NCI-H1092 treated with DMSO at 0.1 percent for 48 hours (cell line): ENCODE measurements at places on chromosomes 2 and 18.
A peak's percentile ranks its signal among the peaks of the same experiment; 100 is the strongest.

- DNase-seq, result no peak
Observed at GRCh38 chr2:98454500-98455235, 10.0 kb downstream of the INPP4A start.

- DNase-seq, result no peak
Observed at GRCh38 chr2:208250388-208250787, 4.5 kb downstream of the IDH1 start.

DNA sequence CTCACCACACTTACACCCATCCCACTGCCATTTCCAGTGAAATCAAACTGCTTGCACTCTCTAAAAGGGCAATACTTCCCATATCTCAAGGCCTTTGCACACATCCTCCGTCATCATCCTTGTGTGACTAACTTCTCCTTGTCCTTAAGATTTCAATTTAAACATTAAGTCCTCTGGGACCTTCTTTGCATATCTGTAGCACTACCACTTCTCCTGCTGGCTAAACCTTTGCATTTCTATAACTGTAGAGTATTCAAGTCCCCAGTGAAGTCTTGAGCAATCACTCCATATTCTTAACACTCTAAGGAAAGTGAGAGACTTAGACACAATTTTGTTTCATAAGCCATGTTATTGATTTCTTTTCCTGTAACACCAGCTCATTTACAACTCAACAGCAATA, 136.8 kb upstream of the EPHA4 start:
- no peak for DNase-seq

GRCh38 chr2:71327916-71328315, 3.7 kb upstream of the ZNF638 start:
- DNase-seq, result no peak

DNA sequence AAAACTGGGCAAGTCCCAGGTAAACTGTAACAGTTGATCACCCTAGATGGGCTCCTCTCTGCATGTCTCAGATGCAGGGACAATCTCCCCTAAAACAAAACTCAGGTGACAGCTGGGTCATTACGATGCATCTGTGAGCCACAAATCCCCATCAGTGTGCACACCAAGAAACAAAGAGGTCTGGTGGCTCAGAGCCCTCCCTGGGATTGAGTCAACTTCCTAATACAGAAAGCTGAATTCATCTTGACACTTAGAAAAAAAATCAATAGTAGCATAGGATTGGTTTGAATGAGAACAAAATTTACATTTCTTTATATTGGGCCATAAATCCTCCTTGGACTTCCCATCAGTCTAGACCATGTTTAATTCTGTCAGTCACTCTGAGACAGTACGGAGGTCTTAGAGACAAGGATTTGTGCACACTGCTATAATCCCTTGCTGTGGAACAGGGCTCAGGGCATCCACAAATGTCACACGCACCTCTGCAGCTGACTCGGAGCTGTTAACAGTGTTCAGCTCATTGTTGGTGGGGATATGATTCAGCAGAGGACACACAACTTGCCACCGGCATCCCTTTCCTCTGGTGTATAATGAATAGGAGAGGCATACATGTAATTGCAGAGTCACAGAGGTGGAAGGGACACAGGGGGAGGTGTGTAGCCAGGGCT, 44.5 kb upstream of the DAPL1 start:
- DNase-seq, result no peak

- DNase-seq, result no peak
Observed at GRCh38 chr2:819121-819520, 131.5 kb upstream of the SNTG2 start.

GRCh38 chr2:39437522-39438296, 624 bp upstream of the MAP4K3 start:
- DNase-seq, result peak; percentile 58

GRCh38 chr2:200670313-200670712, 84.5 kb downstream of the AOX1 start:
- DNase-seq, result no peak

GRCh38 chr2:26432859-26433258, 31.1 kb downstream of the DRC1 start:
- DNase-seq, result no peak

- DNase-seq, result no peak
Observed at GRCh38 chr2:224039770-224040440, 819 bp upstream of the SERPINE2 start.

- DNase-seq, result no peak
Observed at GRCh38 chr2:240893363-240893844, 2.6 kb downstream of the MAB21L4 start.

- DNase-seq, result no peak
Observed at GRCh38 chr18:7319161-7319560, 88.3 kb downstream of the LRRC30 start.

DNA sequence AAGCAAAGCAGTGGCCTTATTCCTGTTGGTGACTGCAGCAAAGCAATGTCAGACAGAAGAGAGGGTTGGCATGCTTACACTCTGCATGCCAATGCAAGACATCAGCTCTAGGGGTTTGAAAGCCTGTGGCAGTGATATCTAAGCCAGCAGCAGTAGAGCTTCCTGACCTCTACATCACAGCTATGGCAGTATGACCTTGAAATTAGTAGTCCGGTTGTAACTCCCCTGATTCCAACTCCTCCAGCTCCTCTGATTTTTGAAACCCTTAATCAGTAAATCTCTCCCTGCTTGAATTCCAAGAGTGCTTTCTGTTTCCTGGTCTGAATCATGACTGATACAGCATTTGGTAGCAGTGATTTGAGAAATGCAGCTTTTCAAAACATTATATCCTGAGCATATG, 60.0 kb upstream of the LRP1B start:
- no peak for DNase-seq

DNA sequence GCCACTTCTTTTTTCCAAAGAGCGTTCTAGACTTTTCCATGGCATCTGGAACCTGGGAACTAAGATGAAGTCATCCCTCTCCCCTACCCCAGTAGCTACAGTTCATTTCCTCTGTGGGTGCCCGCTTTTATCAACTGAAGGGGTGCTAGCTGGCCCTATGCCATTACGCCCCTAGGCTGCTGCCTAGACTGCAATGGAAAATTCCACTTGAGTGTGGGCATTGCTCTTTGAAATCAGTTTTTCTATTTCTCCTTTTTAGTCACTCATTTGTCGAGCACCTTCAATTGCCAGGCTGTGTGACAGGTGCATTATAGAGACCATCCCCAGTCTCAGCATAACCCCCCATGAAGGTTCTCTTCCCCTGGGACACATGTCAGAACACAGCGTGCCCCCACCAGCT, 7.3 kb downstream of the TEX51 start:
- no peak for DNase-seq

GRCh38 chr2:156340377-156340776, 7.9 kb upstream of the NR4A2 start:
- no peak for DNase-seq

GRCh38 chr2:104378853-104379374, 475.0 kb upstream of the POU3F3 start:
- DNase-seq, result peak; percentile 73

DNA sequence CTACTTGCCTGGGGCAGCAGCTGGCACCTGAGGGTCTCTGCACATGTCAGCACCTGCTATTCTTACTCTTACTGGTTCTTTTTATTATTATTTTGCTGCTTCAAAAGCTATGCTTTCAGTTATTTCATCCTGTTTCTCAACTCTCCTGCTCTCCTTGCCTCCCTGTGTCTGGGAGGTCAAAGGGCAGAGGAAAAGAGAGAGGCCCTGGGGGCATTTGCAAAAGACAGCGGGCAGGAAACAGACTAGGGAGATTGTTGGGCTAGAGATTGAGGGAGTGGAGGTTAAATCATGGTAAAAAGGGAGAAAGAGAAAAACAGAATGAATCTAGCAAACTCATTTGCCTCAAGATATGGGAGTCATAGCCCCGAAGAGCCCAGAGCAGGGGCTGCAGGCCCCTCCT, 21.1 kb upstream of the RPL31 start:
- no peak for DNase-seq

DNA sequence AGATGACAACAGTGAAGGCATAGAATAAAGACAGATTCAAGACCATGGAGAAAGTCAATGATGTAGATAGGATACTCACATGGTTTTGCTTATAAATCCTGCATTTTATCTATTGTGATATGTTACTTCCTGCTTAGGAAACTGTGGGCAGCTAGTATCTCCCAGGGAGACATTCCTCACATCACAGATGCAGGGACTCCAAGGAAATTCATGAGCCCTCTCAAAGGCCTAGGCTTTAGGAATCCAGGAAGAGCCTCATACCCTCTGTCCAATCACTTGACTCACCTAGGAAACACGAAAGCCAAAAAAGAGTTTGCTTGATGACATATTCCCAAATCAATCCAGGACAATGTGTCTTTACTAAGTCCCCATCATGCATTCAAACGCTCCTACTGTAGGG, 247.8 kb upstream of the KLHL29 start:
- no peak for DNase-seq

GRCh38 chr2:62966991-62967390, 83.6 kb upstream of the OTX1 start:
- DNase-seq, result no peak

- DNase-seq, result no peak
Observed at GRCh38 chr18:56245866-56246580, 392.4 kb downstream of the TXNL1 start.

GRCh38 chr2:150630587-150631235, 143.2 kb upstream of the RND3 start:
- no peak for DNase-seq

DNA sequence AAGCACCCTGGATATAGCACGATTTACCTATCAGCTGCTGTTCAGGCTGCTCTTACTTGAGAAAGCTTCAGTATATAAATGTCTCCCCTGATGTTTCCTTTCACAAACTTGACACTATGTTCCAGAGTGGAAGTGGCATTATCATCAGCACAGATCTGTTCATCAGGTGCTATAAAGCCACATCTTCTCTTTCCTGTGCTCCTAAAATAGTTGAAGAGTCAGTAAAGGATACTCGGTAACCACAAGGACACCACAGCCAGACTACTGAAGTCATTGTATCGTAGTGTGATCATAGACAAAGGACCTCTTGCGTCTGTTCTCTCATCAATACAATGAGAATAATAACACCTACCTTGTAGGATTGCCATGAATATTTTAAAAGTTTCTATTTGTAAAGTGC, 841.0 kb upstream of the CELF4 start:
- no peak for DNase-seq

DNA sequence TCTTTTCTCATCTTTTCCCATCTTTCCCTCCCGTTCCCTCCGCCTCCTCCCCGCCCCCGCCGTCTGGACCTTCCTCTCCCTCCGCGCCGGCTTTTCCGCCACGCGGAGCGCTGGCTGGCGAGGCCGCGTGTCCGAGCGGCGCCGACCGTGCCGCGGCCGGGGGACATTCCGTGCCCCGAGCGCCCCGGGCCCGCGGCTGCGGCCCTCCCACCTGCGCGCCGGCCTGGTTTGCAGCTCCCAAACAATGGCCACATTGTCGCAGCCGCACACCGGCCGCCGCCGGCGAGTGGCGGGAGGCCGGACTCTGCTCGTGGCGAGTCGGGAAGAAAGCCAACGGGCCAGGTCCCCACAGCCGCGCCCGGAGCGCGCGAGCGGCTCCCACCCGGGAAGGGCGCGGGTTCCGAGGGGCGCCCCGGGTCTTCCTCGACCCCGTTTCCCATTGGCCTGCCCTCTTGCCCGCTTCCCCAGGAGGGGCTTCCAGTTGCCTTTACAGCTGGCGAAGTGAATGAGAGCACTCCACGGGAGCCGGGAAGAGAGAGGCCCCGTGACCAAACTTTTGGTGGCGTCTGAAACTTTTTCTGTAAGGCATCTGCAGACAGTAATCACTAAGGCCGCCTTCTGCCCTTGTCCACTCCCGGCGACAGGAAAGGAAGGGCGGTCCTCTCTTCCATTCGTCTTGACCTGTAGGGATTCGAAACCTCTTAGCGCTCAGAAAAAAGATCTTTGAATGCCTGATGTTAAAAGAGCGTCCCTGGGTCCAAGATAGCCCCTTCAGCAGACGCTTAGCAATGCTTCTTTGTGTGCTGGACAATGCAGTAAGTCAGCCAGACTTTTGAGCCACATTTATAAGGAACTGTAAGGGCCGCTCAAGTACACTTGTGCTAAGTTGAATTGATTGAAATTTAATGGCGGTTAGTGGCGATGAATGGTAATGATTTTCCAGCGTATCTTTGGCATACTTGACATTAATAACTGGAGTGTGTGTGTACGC, 6.2 kb downstream of the GLI2 start:
- no peak for DNase-seq

DNA sequence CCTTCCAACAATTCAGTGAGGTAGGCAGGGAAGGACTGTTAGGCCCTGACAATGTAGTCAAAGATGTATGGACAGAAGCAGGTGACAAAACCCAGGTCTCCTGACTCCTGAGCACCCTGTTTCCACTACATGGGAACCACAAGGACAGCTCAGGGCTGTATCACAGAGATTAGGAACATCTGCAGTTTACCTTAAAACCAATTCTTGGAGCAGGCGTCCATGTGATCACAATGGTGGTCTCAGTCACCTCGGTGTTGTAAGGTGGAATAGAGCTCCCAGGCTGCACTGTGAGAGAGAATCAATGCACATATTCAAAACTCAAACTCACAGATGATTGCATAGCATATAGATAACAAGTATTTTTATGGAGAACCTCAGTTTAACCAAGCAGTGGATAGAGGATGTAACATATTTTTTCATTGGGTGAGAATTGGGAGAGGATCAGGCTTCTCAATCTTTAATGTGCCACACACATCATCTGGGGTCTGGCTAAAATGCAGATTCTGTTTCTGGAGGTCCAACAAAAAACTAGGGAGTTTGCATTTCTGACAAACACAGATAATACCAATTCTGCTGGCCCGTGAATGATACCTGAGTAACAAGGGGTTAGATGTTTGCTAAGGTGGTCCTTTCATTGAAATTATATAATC, 36.7 kb downstream of the FN1 start:
- DNase-seq, result no peak

- no peak for DNase-seq
Observed at GRCh38 chr2:30673127-30673526, 134.1 kb downstream of the CAPN13 start.

- no peak for DNase-seq
Observed at GRCh38 chr2:239545741-239546392, 145.0 kb upstream of the HDAC4 start.

DNA sequence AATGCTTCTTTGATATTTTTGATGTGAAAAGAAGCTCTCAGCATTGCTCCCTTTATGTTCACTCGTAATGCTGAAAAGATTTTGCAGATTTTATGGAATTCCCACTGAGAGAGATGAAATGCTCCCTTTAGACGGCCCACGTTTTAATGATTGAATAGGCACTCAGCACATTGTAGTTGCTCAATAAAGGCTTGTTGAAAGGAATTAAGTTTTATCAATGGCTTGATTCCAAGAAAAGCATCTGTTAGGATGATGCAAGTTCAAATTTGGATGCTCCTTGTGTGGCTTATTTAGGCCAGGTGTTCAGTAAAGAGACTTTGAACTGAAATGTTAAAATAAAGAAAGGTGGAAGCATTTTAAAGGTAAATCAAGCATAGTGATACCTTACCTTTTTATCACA, 725.1 kb downstream of the EPHA4 start:
- DNase-seq, result no peak
